ENCODE measurements at places on chromosomes 6 and 20. TPM values are rescaled to one million over a fixed set of nuclear protein-coding genes. Genes with fewer than 3 reads are reported as not detected.

DNA sequence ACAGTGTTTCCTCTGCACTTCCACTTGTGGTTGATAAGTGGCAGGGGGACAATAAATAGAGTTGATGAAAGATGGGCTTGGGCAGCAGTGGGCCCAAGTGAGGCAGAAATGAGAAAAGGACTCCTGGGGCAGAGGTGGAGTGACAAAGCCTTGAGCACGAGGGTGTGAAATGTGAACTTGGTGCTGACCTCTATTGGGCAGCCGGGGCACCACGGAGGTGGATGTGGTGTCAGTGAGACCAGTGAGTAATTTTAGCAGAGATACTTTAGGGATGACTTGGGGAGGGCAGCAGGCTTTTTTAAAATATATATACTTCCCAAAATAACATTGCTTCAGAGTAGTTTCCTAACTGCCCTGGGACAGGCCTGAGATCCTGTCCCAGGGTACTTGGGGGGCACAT lies 30.6 kb upstream of the MYLK2 start:
- no peak for DNase-seq

- no peak for DNase-seq
Observed at GRCh38 chr6:49550492-49551077, at the start of gene C6orf141. Gene C6orf141 (plus strand): TSS chr6:49550668. CDS start chr6:49550793, 125 bp downstream.

DNA sequence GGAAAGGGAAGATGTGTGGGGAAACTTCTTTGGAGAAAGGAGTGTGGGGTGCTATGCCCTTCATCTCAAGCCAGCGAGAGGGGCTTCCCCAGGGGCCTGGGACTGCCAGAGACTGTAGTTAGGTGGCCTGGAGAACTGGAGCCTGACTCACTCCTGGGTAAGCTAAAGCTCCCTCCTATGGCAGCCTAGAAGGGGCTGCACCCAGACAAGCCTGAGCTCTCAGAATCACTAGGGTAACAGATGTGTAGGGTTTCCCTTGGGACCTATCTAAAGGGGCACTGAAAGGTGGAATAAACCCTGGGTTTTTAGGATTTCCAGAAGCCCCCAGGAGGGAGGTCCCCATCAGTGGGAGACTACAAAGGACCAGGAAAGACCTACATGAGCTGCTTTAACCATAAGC lies 1.6 kb upstream of the ARMC2 start:
- DNase-seq: no peak

GRCh38 chr6:34018026-34018425 lies 127.9 kb downstream of the GRM4 start:
- DNase-seq: no peak

DNA sequence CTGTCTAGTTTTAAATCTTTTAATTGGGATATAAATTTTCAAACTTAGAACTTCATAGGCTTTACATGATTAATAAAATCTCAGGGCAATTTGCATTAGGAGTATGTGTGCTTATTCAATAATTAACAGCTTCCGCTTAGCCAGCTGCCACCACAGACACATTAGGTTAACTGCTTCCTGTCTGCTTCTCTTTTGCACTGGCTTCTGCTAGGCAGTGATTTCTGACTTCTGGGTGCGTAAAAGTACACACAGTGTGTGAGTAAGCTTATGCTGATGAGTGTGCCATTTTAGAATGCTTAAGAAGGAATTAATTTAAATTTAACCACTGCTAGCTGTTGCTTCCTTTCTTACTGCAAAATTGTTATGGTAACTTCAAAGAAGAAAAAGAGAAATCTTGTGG lies 73.9 kb downstream of the F13A1 start:
- DNase-seq: no peak

DNA sequence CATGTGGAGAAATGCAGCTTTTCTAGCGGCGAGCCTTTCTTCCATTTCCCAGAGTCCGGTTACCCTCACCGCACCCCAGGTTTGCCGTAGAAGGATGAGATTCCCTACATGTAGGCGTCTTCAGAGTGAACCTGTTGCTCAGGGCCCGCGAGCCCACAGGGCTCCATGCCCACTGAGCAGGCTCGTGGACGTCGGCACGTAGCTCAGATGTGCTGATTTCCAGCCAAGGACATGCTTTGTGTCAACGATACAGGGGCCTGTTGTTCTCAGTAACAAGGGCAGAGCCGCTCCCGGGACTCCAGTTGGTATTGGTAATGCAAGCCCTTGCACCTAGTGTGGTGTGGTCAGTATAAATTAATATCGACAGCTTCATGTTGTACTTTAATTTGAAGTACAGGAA lies 159.6 kb downstream of the MTHFD1L start:
- no peak for DNase-seq

- no peak for DNase-seq
Observed at GRCh38 chr20:63641146-63641791, 12.0 kb downstream of the STMN3 start.

DNA sequence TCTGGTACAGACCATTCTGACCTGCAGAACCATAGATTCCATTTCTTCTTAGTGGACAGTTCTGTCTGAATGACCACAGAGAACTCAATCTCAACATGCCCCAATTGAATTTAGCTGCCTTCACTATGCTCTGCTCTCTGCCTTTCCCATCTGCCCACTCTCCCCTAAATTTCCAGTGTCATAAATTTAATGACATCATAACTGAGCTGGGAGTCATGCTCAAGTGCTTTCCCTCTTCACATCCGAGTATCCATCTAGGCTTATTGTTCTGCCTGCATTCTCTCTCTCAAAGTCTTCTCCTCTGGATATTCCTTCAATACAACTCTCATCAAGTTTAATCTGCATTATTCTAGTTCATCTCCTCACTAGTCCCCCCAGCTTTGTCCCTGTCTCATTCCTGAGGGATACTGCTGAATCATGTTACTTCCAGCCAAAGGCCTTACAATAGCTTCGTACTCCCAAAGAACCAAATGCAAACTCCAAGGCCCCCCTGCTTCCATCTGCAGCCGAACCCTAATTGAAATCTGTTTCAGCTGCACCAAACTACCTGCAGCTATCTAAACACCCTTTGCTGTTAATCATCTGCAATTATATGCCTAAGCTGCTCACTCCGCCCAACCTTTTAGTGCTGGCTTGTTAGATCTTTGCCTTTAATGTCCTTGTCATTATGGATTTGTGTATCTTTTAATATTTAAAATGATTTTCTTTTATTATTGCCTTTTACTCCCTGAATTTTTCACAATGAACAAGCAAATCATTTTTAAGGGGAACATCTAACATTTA lies 46.1 kb downstream of the SLC35B3 start:
- DNase-seq: no peak

DNA sequence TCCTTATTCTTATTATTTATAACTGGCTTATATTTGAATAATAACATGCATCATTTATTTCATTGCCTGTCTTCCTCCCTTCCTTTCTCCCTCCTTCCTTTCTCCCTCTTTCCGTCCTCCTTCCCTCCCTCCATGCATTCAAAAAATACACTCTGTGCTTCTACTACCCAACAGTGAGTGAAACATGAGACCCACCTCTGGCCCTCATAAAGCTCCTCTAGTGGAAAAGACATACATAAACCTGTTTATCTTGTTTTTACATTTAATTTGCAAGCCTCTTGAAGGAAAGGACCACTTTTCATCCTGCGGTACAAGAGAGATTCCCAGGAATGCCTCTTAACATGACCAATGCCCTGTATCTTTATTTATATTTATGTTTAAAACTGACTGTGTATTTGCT lies 21.8 kb upstream of the ISM1 start:
- DNase-seq: no peak

DNA sequence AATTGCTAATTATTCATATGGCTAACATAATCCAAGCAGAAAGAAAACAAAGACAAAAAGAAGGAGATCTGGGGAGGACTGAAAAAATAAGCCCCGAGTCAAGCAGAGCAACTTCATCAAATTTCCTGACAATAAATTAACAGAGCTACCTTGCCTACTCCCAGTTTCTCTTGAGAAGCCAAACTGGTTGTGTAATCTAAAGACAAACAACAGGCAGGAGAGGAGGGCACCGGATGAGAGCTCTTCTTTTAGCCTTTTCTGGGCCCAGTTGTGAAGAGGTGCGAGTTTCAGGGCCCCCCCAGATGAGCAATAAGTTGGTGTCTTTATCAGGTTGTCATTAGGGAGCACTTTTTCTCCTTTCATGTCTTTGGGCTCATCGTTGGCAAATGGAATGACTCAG lies 197.1 kb upstream of the PCSK2 start:
- DNase-seq: no peak

DNA sequence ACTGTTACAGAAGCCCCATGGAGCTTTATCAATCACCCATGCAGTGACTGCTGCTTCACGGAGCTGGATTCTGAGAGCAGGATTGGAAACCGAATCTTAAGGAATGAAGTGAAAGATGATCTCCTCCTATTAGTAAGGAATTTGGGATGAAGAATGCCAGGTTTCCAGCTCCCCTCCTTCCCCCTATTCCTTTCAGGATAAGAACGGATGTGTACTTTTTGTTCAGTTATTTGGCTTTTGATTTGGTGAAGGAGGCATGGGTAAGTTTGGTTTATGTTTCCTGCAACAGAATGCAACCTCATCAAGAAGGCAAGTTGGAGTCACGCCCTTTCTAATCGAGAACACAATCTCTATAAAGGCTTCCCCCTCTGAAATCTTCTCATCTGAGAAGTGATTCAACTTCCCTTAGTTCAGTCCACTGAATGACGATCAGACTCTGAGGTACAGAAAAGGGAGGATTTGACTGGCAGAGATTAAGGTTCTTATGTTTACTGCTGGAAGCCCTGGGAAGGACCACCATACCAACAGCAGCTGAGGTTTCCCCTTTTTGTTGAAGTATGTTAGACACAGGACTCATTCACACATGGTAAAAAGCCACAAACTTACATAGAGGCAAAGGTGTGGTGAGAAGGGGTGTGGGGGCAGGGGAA lies 5.5 kb downstream of the ELMO2 start:
- DNase-seq: no peak

DNA sequence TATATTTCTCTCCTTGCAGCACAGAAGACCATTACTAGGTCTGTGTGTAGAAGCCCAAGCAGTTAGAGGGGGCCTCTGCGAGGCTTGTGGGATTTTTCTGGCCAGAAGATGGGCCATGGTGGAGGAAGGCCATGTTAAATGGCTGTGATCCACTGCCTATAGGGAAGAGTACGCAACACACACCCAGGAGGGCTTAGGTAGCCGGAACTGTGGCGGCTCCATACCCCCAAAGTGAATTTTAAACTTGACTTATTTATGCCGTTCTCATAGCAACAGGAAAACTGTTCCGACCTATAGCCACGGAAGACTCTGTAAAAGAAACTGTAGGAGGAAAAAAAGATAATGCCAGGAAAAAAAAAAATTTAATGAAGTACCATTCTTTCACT lies 69.5 kb downstream of the SLX4IP start:
- no peak for DNase-seq

- no peak for DNase-seq
Observed at GRCh38 chr6:72461144-72461543, 160.7 kb upstream of the KCNQ5 start.

- DNase-seq: no peak
Observed at GRCh38 chr6:44180406-44180805, 21.8 kb downstream of the CAPN11 start.

- DNase-seq: no peak
Observed at GRCh38 chr6:123215211-123215610, 219.2 kb downstream of the CLVS2 start.

DNA sequence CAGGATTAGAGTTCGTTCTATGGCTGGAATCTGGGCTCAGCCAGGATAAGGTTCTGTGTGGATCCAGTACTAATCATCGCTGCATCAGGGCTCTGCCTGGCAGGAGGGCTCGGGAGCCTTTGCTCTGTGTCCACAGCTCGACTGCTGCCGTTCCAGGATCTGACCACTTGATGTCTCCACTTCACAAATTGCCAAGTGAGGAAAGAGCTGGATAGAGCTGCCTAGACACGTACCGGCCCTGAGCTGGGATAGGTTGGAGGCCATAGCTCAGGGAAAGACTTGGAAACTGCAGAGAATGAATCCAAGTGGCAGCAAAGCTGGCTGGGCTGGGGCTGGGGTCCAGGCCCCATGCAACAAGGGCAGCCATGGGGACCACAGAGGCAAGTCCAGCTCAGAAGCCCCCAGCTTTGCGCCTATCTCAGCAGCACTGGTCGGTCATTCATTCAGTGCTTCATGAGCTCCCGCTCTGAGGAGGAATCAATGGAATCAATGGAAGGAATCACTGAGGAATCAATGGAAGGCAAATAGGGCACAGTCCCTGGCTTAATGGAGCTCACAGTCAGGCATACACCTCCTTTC lies 38.0 kb upstream of the TOP1 start:
- DNase-seq: peak; percentile 58

GRCh38 chr6:404685-405423 lies 13.3 kb downstream of the IRF4 start:
- no peak for DNase-seq

DNA sequence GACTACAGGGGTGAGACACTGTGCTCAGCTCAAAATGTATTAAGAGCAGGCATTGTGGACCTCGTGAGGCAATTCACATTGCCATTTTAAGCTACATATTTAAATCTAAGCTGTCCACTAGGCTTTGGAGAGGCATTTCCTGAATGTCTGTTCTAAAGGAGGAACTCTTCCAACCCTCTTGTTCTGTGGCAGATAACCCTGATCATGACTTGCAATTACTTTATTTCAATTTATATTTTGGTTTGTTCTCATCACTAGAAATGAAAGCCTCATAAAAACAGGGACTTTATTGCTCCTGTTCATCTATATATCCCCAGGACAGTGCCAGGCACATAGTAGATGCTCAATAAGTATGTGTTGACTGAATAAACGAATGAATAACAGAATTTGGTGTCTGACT lies 84.0 kb upstream of the SALL4 start:
- DNase-seq: no peak

GRCh38 chr20:49335476-49335875 lies 57.6 kb upstream of the ZNFX1 start:
- no peak for DNase-seq

DNA sequence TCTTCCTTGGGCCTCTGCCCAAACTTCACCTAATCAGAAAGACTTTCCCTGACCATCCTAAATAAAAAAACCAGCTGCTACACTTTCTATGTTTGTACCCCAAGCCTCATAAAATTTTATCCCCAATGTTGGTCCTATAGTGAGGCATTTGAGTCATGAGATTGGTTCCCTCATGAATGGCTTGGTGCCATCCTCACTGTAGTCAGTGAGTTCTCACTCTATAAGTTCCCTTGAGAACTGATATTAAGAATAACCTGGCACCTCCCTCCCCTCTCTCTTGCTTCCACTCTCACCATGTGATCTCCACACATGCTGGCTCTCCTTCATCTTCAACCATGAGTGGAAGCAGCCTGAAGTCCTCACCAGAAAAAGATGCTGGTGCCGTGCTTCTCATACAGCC lies 316.9 kb upstream of the PRDM1 start:
- DNase-seq: no peak

RIMS4 gene
- total RNA-seq: 0.65 TPM

RRBP1 gene
- total RNA-seq: 92.5 TPM

CALHM5 gene
- 0.48 TPM for total RNA-seq

BANF2 gene
- total RNA-seq: not detected
